ENCODE measurements at places on chromosomes 2 and 18. TPM values are rescaled to one million over a fixed set of nuclear protein-coding genes. Genes with fewer than 3 reads are reported as not detected.

DNA sequence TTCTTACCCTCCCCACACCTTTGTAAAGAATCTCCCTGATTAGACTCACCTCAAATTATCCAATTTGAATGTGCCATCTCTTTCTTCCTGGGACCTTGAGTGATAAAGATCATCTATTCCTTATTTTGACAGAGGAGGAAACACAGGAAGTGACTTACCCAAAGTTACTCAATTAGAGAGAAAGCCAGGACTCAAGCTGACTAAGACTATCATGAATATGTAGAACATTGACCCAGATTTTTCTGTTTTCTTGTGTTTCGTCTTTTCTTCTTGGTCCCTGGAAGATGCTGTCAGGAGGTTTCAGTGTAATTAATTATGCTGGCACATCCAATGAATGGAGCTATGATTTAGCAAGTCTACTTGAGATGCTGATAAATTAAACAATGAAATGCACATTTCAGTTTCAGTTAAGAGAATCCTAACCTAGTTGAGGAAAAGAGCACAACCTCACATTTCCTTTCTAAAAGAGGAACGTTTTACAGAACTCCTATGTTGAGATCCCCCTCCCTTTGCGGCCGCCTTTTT lies 380.4 kb downstream of the CLIP4 start:
- H3K27me3 ChIP-seq: no peaks in the 10 kb centered on the region
- H3K27ac ChIP-seq: no peak overlapping the region
- no peaks in the 10 kb centered on the region for H3K36me3 ChIP-seq
- H3K4me1 ChIP-seq: no peaks in the 10 kb centered on the region
- no peak for DNase-seq
- H3K4me3 ChIP-seq: no peak overlapping the region

SIX3 gene
- total RNA-seq: not detected

- no peak for DNase-seq
- no peaks in the 10 kb centered on the region for H3K4me1 ChIP-seq
- H3K27me3 ChIP-seq: no peaks in the 10 kb centered on the region
- no peak overlapping the region for H3K27ac ChIP-seq
Observed at GRCh38 chr2:224999754-225000153, 42.5 kb downstream of the DOCK10 start.

- H3K4me1 ChIP-seq: no peaks in the 10 kb centered on the region
- H3K36me3 ChIP-seq: no peaks in the 10 kb centered on the region
- no peak overlapping the region for H3K4me3 ChIP-seq
- DNase-seq: no peak
Observed at GRCh38 chr2:125006676-125007075, 981.6 kb downstream of the CNTNAP5 start.

DNA sequence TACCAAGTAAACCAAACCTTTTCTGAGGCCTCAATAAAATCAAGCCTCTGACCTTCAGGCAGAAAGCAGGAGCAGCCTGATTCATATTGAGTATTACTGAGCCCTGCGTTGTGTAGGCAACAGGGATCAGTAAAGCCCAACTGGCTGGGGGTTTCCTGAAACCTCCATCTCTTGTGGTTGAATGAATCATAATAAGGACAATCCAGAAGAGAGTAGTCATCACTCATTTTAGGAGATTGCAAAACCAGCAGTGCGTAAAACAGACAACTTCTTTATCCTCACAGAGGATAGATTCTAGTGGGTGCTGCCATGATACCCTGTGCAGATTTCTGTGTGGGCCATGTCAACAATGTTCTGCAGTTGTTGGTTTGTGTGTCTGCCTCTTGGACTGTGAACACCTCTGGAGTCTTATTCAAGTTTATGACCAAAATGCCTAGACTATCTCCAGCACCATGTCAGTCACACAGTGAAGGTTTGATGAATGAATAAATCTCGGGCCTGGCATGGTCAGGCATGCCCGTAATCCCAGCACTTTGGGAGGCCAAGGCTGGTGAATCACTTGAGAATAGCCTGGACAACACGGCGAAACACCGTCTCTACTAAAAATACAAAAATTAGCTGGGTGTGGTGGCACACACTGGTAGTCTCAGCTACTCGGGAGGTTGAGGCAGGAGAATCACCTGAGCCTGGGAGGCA lies 51.8 kb upstream of the RAB27B start:
- no peaks in the 10 kb centered on the region for H3K36me3 ChIP-seq
- no peaks in the 10 kb centered on the region for H3K27me3 ChIP-seq
- H3K27ac ChIP-seq: no peak overlapping the region
- no peak overlapping the region for H3K4me3 ChIP-seq
- H3K4me1 ChIP-seq: no peaks in the 10 kb centered on the region

GRCh38 chr18:77131652-77132368 lies 773 bp downstream of the MBP start:
- H3K4me1 ChIP-seq: peaks cover 2% of the 10 kb centered on the region
- DNase-seq: peak; percentile 89
- no peaks in the 10 kb centered on the region for H3K27me3 ChIP-seq
- H3K27ac ChIP-seq: peak overlapping the region; percentile 60

GRCh38 chr2:157264099-157264498 lies 6.6 kb downstream of the GALNT5 start:
- no peaks in the 10 kb centered on the region for H3K36me3 ChIP-seq
- no peak for DNase-seq
- H3K4me3 ChIP-seq: no peak overlapping the region
- no peak overlapping the region for H3K27ac ChIP-seq
- no peaks in the 10 kb centered on the region for H3K27me3 ChIP-seq

DNA sequence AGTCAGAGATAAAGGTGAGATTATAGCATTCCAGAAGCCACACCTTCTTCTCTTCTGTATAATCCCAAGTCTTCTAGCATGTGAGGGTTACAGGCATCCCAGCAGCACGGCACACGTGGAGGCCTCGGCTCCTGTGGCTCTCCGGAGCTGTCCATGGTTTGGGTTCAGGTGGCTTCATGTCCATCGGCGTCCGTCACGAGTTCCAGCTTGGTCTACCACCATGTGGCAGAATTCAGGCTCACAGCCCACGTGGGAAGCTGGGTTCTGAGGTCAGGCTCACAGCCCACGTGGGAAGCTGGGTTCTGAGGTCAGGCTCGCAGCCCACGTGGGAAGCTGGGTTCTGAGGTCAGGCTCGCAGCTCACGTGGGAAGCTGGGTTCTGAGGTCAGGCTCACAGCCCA lies 378.3 kb upstream of the SALL3 start:
- no peaks in the 10 kb centered on the region for H3K36me3 ChIP-seq
- no peak for DNase-seq
- H3K27me3 ChIP-seq: peaks cover 1% of the 10 kb centered on the region
- no peak overlapping the region for H3K27ac ChIP-seq
- no peak overlapping the region for H3K4me3 ChIP-seq
- no peaks in the 10 kb centered on the region for H3K4me1 ChIP-seq

DNA sequence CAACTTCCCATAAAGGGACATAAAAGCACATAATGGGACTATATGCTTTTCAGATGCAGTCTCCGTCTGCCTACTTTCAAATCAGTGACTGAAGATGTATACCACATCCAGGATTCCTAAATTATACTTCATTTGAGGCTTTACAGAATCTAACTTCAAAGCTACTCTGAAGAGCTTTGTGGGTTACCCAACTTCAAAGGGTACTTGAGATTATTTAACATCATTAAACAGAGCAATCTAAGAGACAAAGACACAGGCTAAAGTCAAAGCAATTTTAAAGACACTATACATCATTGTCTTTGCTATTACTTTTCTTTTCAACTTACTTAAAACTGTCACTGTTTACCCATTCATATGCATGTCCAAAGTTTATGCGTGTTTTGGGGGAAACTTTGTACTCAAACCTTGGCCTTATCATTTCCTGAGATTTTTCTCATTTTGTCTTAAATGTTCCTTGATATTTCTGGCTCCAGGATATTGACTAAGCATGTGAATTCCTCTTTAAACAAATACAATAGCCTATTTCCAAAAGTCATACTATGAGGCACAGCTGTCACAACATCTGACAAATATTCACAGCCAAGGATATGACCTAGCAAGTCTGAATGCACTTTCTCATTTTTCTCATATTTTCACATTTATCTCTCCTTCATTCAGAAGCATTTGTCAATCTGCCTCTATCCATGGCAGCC lies 1985.1 kb upstream of the PIK3C3 start:
- DNase-seq: no peak
- H3K4me1 ChIP-seq: no peaks in the 10 kb centered on the region
- H3K27me3 ChIP-seq: no peaks in the 10 kb centered on the region
- H3K36me3 ChIP-seq: no peaks in the 10 kb centered on the region

AFF3 gene
- total RNA-seq: 15.7 TPM

- H3K4me3 ChIP-seq: no peak overlapping the region
- no peak overlapping the region for H3K27ac ChIP-seq
- no peaks in the 10 kb centered on the region for H3K27me3 ChIP-seq
Observed at GRCh38 chr18:5728531-5728930, 166.8 kb downstream of the TMEM200C start.

GRCh38 chr2:218709908-218710307 lies 727 bp upstream of the TTLL4 start:
- no peaks in the 10 kb centered on the region for H3K4me1 ChIP-seq
- DNase-seq: no peak
- no peak overlapping the region for H3K27ac ChIP-seq
- H3K27me3 ChIP-seq: no peaks in the 10 kb centered on the region
- no peaks in the 10 kb centered on the region for H3K36me3 ChIP-seq
- H3K4me3 ChIP-seq: no peak overlapping the region

DNA sequence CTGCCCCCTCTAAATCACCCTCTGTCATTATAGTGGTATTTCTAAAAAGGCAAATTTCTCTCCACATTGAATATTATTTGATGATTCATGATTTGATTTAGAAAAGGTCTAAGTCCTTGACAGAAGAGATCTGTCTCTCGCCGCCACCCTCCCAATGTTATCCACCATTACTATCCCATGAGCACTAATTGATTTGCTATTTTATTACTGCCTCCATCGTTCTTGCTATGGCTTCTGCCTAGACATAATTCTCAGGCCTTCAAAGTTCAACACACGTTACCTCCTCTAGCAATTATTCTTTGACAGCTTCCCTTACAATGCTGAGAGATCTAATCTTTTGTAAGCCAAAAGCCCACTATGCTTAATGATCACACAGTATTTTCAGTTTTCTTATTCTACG lies 507.0 kb upstream of the CHAC2 start:
- DNase-seq: no peak
- no peaks in the 10 kb centered on the region for H3K36me3 ChIP-seq
- no peaks in the 10 kb centered on the region for H3K4me1 ChIP-seq
- no peak overlapping the region for H3K4me3 ChIP-seq
- no peak overlapping the region for H3K27ac ChIP-seq

NBAS gene
- 37.0 TPM for total RNA-seq

DNA sequence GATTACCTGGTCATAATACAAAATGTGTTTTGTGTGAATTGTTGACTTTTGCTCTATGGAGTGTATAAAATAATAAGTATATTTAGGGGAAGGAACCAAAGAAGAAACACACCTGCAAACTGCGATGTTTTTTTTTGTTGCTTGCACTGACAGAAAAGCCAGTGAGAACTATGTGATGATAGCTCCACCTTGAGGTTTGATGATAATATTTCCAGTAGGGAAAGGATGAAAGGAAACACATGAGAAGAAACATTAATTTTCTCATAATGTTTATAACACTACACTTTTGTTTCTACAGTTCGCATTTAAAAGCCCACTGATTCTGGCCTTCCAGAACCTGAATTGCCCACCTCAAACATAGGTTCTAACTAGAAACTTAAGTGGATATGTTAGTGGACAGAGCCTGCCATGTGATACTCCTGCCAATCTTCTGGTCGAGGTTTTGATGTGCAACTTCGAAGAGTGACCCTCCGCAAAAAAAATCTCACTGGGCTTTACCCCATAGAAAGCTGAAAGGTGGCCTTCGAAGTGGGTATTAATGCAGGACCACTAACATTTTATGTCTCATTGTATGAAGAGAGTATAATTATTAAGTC lies 476.4 kb upstream of the SPHKAP start:
- no peak overlapping the region for H3K4me3 ChIP-seq
- no peak for DNase-seq
- no peak overlapping the region for H3K27ac ChIP-seq
- no peaks in the 10 kb centered on the region for H3K27me3 ChIP-seq
- H3K36me3 ChIP-seq: no peaks in the 10 kb centered on the region
- H3K4me1 ChIP-seq: peaks cover 3% of the 10 kb centered on the region

DNA sequence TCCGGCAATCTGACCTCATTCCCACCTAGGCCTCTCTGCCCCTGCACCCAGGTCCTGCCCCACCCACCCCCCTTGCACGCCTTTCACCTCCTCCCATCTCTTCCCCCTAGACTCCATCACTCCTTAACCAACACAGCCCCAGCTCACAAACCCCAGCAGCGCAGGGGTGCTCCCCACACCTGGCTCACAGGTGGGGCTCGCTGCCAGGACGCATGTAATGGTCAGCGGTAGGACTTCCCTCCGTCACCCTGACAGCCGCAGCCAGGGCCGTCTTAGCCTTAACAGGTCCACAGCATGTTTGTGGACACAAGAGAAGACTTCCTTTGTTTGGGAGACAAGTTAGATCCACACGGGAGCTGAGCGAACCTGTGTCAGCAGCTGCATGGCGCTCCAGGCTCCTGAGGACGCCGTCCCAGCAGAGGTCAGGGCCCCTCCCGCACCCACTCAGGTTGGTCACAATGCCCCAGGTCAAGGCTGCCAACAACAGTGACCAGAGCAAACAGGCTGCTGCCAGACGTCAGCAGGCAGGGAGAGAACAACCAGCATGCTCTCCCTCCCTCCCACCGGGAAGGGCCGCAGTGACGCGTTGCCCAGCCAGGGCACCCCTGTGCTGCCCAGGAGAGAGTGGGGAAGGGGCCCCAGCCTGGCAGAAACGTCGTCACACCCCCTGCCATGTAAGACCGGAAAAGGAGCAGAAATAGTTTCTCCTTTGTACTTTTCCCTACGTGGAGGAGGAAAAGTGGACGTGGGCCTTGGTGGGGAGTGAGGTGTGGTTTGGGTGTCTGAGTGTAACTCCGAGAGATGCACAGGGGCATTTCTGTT lies 68.0 kb downstream of the PXDN start:
- H3K27me3 ChIP-seq: no peaks in the 10 kb centered on the region
- no peaks in the 10 kb centered on the region for H3K4me1 ChIP-seq
- no peak overlapping the region for H3K4me3 ChIP-seq
- no peak overlapping the region for H3K27ac ChIP-seq
- H3K36me3 ChIP-seq: peaks cover 8% of the 10 kb centered on the region
- DNase-seq: no peak

- no peaks in the 10 kb centered on the region for H3K36me3 ChIP-seq
- H3K27me3 ChIP-seq: no peaks in the 10 kb centered on the region
- no peak for DNase-seq
- H3K4me3 ChIP-seq: no peak overlapping the region
Observed at GRCh38 chr2:238854246-238854645, 6.4 kb downstream of the TWIST2 start.

DNA sequence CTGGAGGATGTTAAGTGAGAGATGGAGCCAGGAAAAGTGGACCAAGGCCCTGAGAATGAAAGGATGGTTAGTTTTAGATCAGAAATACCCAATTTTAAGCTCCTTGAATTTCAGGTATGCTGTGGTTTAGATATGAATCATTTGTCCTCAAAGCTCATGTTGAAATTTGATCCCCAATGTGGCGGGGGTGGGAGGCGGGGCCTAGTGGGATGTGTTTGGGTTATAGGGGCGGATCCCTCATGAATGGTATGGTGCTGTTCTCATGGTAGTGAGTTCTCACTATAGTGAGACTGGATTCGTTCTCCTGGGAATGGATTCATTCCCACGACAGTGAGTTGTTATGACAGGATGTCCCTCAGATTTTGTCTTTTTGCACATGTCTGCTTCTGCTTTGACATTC lies 11.4 kb downstream of the MYO5B start:
- no peak overlapping the region for H3K4me3 ChIP-seq
- no peaks in the 10 kb centered on the region for H3K4me1 ChIP-seq
- no peak for DNase-seq
- no peak overlapping the region for H3K27ac ChIP-seq
- no peaks in the 10 kb centered on the region for H3K36me3 ChIP-seq
- peaks cover 2% of the 10 kb centered on the region for H3K27me3 ChIP-seq

All from aorta (tissue), 5 donors.